ENCODE measurements at places on chromosomes 5 and 9.

DNA sequence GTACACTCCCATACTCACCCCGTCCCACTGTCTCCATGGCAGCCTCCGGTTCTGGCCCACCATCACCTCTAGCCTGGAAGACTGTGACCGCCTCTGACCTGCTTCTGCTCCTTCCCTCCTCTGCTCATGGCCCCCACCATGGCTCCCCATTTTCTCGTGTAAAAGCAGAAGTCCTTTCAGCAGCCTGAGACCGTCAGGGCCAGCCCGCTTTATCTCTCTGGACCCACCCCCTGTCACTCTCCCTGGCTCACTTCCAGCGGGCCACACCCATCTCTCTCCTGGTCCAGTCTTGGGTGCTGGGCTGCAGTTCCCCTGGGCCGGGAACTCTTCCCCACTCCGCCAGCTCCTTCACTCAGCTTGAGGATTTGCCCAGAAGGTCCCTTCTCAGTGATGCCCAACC is 96.0 kb upstream of the RUFY1 start:
- H3K4me1 ChIP-seq: no peaks in the 10 kb centered on the region
- no peaks in the 10 kb centered on the region for H3K27me3 ChIP-seq
- no peak overlapping the region for H3K4me3 ChIP-seq
- no peak overlapping the region for H3K27ac ChIP-seq

GRCh38 chr9:125472926-125473701 is 211.5 kb downstream of the GAPVD1 start:
- H3K27me3 ChIP-seq: no peaks in the 10 kb centered on the region
- H3K4me1 ChIP-seq: no peaks in the 10 kb centered on the region
- no peak overlapping the region for H3K27ac ChIP-seq
- H3K4me3 ChIP-seq: no peak overlapping the region
- H3K36me3 ChIP-seq: peaks cover 7% of the 10 kb centered on the region
- no peak for DNase-seq

GRCh38 chr9:93598647-93599241 is 22.4 kb downstream of the PHF2 start:
- no peak overlapping the region for H3K4me3 ChIP-seq
- H3K4me1 ChIP-seq: peaks cover 29% of the 10 kb centered on the region
- peak; percentile 24 for DNase-seq
- no peaks in the 10 kb centered on the region for H3K36me3 ChIP-seq
- H3K27me3 ChIP-seq: no peaks in the 10 kb centered on the region

GRCh38 chr5:164051745-164052144 is 546.3 kb downstream of the MAT2B start:
- DNase-seq: no peak
- no peak overlapping the region for H3K27ac ChIP-seq
- H3K36me3 ChIP-seq: no peaks in the 10 kb centered on the region
- no peaks in the 10 kb centered on the region for H3K4me1 ChIP-seq
- H3K27me3 ChIP-seq: no peaks in the 10 kb centered on the region
- H3K4me3 ChIP-seq: no peak overlapping the region

- H3K36me3 ChIP-seq: no peaks in the 10 kb centered on the region
- peaks cover 16% of the 10 kb centered on the region for H3K27me3 ChIP-seq
- H3K4me1 ChIP-seq: no peaks in the 10 kb centered on the region
- no peak for DNase-seq
Measured at GRCh38 chr5:67338421-67338820, 141.8 kb upstream of the CD180 start.

DNA sequence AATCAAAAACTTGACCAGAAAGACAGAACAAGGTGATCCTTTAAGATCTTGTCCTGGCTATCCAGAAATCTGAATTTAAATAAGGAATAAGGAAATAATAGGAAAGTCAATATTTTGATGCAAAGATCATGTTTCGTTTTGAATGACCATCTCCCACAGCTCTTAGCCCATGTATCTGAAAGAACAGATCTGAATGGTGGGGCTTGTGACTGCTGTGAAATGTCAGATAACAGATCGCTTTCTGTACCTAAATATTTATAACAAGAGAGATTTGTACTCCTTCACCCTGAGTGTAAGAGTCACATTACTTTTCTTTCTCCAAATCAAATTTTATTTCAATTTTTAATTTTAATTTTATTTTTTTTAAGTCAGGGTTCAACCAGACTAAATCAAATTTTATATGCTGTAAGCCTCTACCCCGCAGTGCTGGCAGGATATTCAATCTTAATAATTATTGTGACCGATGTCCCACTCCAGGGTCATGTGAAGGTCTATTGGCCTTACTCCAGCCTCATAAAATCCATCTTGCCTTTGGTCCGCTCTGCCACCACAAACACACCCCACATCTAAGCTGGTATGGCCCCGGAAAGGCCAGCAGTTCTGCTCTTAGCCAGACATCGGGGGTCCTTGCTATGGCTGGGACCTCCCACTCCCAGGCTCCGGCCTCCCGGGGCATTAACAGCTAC is 7.0 kb upstream of the SLC26A2 start:
- H3K4me3 ChIP-seq: no peak overlapping the region
- DNase-seq: no peak
- H3K27me3 ChIP-seq: peaks cover 10% of the 10 kb centered on the region

Data from activated naive CD8-positive, alpha-beta T cell treated with anti-CD3 and anti-CD28 coated beads, Interleukin-2, amount 10 ng/mL, durations not matched to agents 7 days and 5 days (primary cell).